ENCODE measurements at places on chromosomes 2 and 18.

DNA sequence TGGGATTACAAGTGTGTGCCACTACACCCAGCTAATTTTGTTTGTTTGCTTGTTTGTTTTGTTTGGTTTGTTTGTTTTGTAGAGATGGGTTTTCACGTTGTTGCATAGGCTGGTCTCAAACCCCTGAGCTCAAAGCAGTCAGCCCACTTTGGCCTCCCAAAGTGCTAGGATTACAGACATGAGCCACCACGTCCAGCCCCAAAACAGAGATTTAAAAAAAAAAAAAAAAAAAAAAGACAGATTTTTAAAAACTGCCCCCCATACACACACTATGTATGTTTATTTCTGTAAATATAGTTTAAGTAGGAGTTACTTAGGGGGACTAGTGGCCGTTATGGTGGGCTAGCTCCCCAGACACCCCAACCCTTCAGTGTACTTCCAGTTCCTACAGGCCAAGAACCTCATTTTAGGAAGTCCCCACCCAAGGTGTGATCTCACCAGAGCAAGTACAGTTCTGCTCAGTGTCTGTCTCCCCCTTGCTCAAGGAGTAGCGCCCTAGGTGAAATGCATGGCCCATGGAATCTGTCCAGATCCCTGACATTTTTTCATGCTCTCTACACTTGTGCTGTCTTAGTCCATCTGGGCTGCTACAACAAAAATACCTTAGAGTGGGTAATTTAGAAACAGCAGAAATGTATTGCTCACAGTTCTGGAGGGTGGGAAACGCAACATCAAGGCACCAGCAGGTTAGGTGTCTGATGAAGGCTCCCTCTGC, 1.6 kb upstream of the TMBIM1 start:
- DNase-seq = no peak

- no peak for DNase-seq
These were observed 363.9 kb upstream of the TMEFF2 start for GRCh38 chr2:192558637-192559036.

- DNase-seq = no peak
These were observed 22.7 kb upstream of the MC5R start for GRCh38 chr18:13801260-13801601.

GRCh38 chr18:62904396-62905285, 189.3 kb downstream of the PHLPP1 start:
- DNase-seq = no peak

GRCh38 chr2:238914648-238915015, 66.7 kb downstream of the TWIST2 start:
- no peak for DNase-seq

DNA sequence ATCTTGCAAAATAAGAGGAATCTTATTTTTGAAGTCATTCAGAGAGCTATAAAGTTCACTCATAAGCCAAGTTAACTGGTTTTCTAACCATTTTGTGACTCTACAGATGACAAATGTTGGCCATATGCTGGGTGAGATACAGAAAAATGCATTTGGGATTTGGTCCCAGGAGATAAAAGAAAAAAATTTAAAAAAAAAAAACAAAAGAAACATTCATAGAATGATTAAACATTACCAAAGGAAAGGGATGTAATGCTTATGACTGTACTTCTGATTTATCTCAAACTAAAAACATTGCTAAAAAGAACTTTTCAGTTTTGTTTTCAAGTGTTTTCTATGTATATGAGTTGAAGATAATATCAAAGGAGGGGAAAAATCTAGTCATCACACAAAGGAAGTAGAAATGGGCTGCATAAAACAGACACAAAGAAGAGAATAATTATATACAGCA, 43.1 kb downstream of the PELI1 start:
- DNase-seq = no peak

GRCh38 chr2:179518830-179519229, 254.2 kb upstream of the SESTD1 start:
- DNase-seq = no peak

DNA sequence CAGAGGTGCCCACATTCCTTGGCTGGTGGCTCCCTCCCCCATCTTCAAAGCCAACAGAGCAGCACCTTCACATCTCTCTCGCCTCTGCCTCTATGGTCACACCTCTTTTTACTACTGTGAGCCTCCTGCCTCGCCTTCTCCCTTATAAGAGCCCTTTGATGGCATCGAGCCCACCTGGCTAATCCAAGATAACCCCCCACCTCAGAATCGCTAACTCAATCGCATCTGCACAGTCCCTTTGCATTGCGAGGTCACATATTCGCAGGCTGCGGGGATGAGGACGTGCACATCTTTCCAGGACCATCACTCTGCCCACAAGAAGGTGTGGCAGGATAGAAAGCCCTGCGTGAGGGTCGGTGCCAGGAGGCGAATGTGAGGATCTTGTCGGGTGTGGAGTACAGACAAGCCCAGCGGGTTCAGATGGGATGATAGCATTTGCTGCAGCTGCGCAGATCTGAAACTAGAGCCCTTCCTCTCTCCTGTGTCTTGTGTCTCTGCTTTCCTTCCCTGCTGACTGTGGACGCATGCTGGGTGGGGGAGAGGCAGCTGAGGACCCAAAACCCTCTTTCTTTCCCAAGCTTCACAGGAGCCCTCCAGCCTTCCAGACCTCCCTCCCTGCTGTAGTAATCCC, 148.3 kb upstream of the HDAC4 start:
- no peak for DNase-seq

DNA sequence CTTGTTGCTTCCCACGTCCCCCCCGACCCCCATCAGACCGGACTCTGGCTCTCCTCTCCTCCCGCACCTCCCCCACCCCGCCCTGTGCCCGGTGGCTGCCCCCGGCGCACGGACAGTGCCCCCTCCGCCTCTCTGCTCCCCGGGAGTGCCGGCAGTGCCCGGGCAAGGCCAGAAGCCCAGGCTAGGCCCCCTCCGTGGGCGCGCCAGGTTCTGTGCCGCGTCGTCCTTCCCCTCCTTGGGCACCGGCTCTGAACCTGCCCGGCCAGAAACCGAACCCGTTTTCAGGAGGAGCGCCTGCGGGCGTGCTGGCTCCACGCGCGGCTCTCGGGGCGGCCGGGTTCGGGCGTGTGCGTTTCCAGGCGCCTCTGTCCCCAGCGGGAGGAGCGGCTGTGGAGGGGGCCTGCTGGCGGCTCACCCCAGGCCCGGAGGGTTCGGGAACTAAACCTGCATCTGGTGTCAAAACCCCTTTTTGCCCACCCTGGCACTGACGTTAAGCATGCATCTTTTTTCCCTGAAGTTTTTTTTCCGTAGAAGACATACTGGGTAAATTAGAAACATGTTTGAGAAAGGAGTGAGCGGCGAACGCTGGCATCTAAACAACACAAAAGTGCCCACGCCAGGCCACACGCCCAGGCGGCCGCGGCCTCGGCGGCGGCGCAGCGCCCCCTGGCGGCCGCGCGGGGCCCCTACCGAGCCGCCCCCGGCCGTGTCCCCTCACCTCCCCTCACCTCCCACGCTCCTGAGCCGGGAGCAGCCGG, 123.9 kb upstream of the SLC1A4 start:
- peak; percentile 27 for DNase-seq

DNA sequence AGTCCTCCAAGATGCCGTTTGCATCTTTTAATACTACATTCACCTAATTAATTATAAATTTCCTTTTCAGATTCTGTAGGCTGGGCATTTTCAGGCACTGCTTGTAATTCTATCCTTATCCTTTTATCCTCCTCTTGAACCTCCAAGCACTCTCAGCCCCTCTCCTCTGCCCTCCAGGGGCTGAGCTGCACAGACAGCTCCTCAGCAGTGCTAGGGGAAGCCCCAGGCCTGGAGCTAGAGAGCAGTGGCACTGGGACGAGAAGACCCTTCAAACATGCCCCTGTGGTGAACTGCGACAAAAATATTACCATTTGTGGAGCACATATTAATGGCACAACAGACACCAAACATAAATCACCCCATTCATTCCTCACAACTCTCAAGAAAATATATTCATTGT, 32.9 kb downstream of the CFAP210 start:
- no peak for DNase-seq

DNA sequence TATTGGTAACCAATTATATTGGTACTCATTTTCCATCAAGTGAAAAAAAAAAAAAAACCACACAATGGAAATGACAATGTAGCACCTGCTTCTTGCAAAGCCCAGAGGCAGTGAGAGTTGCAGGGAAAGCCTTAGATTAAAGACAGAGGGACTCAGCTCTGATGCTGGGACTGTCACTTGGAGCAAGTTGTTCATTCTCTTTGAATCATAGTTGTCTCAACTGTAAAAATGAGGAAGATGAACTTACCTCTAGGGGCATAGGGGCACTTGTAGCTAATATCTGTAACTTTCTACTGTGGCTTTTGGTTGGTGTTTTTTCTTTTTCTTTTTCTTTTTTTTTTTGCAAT, 81.4 kb upstream of the LPIN2 start:
- DNase-seq = no peak

GRCh38 chr2:241942416-241943208, 73.1 kb downstream of the RTP5 start:
- no peak for DNase-seq

GRCh38 chr2:53697686-53698085, 69.9 kb upstream of the CHAC2 start:
- DNase-seq = no peak

GRCh38 chr2:230498506-230499107, 82.6 kb downstream of the SP100 start:
- DNase-seq = no peak

DNA sequence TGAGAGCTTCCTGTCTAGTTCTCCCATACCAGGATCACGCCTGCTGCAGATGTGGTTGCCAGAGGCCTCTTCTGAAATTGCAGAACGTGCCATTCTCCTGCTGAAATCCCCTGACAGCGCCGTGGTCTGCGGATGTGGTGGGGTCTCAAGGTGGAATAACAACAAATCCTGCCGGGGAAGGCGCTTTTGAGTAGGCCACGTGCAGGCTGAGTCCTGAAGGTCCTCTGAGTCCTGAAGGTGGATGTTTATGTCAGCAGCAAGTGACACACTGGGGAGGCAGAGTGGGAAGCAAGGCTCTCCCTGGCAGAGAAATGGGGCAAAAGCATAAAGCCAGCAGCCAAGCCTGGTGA, 241.4 kb downstream of the MYCN start:
- no peak for DNase-seq

GRCh38 chr2:239590276-239590675, 189.5 kb upstream of the HDAC4 start:
- DNase-seq = no peak

GRCh38 chr18:79848579-79849327, 51.0 kb downstream of the KCNG2 start:
- DNase-seq = no peak

DNA sequence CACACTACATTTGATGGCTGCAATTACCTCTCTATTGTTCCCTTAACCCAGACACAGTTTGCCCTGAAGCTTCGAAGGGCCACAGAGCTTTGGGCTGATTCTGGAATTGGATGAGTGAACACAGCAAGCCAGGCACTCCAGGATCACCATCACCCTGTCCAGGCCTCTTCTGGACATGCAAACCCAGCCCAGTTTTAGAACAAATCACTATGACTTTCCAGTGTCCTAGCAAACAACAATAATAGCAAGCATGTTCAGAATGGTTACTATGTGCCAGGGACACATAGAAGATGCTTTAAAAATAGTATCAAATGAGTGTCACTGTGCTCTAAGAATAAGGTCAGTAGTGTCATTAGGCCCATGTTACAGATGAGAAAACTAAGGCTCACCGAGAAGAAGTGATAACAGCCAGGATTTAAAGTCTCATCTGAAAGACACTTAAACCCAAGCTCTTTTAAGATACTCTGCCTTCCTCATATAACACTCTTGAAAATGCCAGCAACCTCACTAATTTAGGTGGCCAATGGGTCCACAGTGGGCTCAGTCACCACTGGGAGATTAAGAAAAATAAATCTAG, 191.7 kb upstream of the STK17B start:
- no peak for DNase-seq

DNA sequence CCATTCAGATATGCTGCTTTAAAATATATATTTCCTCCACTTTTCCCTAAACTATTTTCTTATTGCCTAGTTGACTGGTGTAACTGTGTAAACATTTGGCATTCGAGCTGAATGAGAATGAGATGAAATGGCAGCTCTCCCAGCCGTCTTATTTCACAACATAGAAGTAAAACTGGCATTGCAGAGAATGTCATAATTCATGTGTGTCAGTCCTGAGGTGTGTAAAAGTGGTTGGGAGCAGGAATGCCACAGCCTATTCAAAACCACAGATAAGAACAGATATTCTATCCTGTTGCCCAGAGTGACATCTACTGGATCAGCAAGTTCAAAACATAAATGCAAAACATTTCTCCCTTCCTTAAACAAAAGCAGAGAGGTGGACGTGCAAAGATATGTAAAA, 565.5 kb upstream of the CHAC2 start:
- DNase-seq = no peak

GRCh38 chr18:6521803-6522418, 107.2 kb upstream of the L3MBTL4 start:
- DNase-seq = no peak

GRCh38 chr2:36338827-36339145, 16.8 kb upstream of the CRIM1 start:
- DNase-seq = no peak

GRCh38 chr18:51400721-51401120, 203.2 kb upstream of the MEX3C start:
- no peak for DNase-seq

DNA sequence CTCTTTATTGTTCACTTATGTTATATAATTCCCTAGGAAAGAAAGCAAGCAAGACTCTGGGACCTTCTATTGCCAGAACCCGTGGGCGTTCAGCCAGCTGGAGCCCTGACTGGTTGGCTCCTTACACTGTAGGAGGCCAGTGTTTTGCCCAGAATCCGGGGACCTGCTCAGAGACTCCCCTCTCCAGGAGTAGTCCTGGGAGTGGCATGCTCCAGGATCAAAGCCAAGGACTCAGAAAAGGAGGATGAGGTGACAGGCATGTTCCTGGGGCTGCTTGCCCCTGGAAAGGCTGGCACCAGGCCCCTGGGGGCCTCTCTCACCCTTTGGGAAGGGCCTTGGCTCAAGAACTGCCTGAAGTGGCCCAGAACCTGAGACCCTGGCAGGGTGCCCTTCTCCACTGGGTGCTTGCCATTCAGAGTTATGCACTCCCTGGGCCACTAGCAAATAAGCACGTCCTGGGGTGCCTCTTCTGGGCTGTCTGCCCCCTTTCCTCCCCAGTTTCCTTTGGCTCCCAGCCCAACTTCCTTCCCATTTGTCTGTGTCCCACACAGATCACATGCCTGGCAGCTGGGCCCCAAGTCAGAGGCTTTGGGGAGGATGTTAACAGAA, 19.6 kb upstream of the KIF3C start:
- DNase-seq = no peak

DNA sequence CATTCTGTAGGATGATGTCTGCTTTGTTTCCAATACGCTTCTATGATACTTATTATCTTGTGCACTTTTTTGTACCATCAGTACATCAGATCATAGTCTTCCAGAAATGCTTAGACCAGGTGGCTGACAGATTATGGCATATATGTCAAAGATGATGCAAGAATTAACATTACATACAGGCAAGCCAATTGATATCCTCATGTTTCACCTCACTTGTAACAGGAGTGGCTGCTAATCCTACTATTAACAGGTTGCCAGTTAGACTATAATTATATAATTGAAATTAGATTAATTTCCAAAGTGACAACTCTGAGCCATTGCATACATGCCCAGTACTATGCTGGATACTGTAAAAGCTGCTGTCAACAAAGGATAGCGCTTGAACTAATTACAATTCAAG, 77.2 kb downstream of the TLK1 start:
- no peak for DNase-seq

- DNase-seq = no peak
These were observed 53.9 kb upstream of the CTLA4 start for GRCh38 chr2:203813684-203814083.

GRCh38 chr2:63301481-63301880, 250.9 kb downstream of the OTX1 start:
- no peak for DNase-seq

- DNase-seq = no peak
These were observed 90.1 kb downstream of the DPP4 start for GRCh38 chr2:161983866-161984265.
